ENCODE measurements at places on chromosomes 1 and 21.
A peak's percentile ranks its signal among the peaks of the same experiment; 100 is the strongest.

DNA sequence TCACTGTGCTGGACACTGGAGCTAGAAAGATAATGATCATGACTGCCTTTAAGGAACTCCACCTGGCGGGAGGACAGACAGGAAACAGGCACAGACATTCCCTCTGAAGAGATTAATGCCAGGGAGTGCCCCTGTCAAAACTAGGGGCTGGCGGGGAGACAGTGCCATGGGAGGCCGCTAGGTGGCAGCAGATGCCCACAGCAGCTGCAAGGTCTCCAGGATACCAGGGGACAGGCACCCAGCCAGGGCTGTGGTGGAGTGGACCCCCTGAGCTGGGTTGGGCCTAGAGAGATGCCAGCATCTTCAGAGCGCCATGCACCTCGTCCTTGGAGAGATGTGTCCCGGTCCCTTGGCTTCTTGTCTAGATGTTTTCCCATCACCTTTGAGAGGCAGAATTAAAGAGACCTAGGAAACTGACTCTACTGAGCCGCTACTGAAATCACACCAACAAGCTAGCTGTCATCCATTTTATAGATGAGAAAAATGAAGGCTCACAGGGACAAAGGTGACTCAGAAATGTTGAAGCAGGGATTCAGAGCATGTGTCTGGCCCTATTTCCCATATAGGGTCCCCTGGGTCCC lies 3.6 kb downstream of the REN start:
- peak; percentile 38 for DNase-seq

DNA sequence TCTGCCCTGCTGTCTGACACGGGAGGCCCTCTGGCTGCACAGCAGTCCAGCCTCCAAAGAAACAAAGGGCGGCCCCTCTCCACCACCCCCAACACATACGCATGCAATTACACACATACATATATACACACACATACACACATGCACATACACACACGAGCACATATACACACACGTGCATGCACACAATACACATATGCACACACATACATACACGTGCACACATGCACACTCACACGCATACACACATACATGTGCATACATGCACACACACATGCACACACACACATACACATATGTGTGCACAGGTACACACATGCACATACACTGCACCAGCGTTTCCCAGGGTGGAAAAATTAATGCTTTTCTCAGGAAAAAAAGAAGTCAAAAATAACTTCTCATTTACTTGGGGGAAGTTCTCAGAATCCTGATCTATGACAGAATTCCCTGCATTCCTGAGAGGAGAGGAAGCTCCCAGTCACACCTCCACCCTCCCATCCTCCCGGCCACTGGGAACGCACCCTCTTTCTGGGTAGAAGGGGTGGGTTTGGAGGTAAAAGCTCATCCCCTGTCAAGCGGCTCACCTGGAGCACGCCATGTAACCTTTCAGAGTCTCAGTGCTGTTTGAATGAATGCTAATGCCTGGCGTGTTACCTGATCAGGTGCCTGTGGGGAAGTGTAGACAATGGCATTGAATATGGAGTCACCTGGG lies 33.1 kb upstream of the KLHDC7A start:
- no peak for DNase-seq

DNA sequence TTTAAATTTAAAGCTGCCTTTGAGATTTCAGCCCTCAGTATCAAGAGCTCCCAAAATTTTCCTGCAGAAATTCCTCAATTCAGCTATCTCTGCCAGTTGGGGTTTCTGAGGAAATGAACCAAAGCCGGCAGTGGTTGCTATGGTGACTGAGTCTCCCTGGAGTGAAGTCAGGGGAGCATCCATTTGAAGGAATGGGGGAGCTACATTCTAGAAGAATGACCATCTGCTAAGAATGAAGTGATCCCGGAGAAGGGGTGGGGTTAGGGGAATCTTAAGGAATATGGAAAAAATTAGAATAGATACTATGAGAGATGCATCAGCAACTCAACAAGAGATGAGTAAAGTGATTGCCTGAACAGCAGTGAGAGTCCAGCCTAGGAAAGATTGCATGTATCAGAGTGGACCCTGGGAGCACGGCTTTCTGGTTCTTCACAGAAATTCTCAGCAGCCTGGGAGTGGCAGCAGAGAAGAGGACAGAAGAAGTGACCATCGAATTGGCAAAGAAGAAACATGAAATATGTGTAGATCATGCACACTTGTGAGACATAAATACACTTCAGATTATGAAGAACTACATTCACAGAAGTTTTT lies 94.7 kb downstream of the CHD1L start:
- no peak for DNase-seq

DNA sequence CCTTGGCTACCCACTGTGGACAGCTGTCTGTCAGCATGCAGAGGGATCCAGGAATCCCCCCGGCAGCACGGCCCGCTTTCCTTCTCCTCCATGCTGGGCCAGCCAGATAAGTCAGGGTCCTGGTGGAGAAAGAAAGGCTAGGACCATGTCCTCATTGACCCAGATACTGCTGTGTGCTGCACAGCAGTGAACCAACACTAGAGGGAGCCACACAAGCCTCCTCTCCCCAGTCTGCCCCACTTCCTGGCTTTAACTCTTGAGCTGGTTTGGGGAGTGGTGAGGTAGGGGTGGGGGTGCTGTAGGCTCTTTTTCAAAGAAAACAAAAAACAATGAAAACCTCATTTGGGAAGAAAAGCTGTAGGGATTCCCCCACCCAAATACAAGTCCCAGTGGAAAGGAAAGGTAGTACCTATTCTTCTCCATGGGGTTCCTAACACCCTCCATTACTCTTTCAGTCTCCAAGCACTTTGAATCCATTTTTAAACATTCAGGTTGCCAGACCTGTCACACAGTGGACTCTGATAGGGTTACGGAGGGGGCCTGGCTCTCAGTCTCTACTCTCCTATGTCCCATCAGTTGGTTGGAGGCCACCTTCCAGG lies 84.9 kb upstream of the CD1D start:
- no peak for DNase-seq

- no peak for DNase-seq
These were observed 82.5 kb upstream of the MAP1LC3C start for GRCh38 chr1:242081446-242081845.

GRCh38 chr1:87140831-87141540 lies 187.7 kb upstream of the LMO4 start:
- DNase-seq: no peak

DNA sequence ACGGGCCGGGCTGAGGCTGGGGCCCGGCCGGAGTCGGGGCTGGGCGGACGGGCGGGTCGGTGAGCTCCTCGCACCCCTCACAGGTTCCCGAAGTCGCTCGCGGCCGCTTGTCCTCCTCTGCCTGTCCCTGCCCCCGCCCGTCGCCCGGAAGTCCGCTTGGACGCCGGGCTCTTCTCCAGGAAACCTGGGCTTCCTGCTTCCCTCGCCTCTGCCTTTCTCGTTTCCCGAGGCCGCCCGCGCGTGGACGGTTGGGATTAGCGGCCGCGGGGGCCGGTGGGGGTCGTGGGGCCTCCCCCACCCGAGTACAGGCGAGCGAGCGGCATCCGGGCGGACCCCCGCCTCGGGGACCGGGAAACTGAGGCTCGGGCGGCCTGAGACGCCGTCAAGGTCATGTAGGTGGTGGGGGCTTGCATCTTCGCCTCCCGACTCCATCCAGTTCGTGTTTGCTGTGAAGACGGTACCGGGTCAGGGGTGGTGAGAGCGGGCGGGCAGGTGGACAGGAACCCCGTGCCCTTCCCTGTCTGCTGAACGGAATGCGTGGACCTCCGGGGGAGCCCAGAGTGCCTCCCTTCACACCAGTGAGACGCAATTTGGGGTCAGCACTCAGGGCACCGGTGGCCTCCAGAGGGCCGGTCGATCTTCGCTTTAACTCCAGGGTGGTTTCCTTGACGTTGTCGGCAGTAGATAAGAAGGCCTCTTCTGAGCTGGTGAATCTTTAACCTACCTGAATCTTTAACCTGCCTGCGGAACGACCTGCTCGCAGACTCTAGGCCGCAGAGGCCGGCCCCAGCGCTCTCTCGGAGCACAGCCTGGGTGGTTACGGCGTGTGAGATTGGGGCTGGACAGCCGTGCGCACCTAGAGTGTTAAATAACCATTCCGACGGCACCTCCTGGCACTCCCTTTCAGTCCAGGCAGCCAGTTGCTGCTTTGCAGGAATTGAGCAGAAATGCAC lies 686 bp downstream of the ARF1 start:
- DNase-seq: no peak
